ENCODE measurements at places on chromosomes 1 and 21.

DNA sequence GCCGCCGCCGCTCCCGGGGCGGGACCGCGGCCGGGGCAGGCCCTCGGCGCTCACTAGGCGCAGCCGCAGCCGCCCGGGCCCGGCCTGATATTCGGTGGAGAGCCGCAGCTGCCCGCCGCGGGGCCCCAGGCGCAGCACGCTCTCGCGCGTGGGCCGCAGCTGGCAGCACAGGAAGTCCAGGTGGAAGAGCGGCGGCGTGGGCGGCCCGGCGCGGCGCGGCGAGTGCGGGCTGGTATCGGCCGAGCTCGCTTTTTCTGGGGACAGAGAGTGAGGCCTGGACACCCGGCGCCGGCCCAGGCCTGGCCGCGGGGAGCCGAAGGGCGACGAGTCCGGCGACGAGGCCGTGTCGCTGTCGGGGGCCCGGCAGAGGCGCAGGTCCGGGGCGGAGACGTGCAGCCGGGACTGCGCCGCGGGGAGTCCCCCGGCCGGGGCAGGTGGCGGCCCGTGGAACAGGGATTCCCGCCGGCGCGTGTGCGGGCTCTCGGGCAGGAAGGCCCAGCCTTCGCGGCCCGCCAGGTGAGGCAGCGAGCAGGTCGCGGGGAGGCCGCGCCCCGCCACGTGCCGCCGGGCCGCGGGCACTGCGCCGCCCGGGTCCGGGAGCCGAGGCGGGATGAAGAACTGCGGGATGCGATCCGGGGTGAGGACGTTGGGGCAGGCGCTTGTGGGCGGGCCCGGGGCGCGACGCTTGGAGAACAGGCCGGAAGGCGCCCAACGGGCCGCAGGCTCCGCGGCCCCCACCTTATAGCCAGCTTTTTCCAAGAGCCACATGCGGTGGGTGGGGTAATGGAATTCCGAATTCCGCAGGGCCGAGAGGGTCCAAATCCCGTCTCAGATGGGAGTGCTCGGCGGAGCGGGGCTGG lies 1.2 kb downstream of the C2CD4D start:
- no peak for DNase-seq

GRCh38 chr1:230806552-230806951 lies 59.4 kb downstream of the CAPN9 start:
- no peak for DNase-seq

- DNase-seq = no peak
Measured at GRCh38 chr21:18725653-18726052, 322.1 kb upstream of the TMPRSS15 start.

GRCh38 chr21:38950435-38951094 lies 144.8 kb downstream of the ETS2 start:
- DNase-seq = no peak

DNA sequence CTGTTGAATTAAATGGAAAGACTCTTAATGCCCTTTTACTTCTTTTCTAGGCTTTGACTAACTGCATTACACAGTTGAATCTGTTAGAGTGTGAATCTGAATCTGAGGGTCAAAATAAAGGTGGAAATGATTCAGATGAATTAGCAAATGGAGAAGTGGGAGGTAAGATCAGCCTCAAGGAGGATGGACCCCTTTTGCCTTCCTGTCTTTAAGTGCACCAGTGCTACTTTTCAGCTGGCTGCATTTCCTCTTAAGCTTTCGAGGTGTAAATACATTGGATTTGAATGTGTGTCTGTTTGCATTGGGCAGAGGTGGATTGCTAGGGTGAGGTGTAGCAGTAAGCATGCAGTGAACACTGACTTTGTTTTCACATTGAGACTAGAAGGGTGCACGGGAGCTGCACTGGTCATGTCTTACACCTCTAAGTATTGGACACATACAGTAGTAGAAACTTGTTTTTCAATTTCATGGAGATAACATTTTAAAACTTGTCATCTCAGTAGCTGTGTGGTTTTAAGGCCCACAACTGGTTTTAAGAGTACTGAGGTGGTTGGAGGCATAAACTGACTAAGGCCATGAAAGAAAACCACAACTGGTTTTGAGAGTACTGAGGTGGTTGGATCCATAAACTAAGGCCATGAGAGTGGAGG lies 35.4 kb downstream of the MIA3 start:
- DNase-seq = no peak

DNA sequence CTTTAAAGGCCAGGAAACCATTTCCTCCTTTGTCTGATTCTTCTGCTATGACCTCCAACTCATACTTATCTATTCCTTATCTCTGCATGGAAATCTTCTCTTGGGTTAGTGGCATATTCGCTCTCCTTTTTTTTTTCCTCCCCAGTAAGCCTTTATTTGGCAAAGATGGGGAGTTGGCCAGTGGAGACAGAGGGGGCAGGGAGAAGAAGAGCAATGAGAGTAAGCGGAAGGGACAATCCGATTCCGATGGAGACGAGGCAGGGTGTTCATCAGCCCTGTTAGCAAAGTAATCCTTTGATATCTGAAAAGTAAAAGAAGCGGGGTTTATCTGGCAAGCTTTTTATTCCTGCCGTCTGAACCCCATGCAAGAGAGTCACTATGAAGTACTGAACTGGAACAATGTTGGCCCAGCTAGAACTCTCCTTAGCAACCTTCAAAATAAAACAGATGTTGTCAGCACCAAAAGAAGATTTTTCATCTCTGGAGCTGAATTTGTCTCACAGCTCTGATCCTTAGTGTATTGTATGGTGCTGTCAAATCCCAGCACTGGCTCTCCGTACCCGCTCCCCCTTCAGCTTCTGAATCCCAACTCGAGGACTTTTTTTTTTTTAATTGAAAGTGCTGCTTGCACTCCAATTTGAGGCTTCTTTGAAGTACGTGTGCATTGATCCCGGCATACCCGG lies 40.9 kb downstream of the PTGFRN start:
- DNase-seq = peak; percentile 50

DNA sequence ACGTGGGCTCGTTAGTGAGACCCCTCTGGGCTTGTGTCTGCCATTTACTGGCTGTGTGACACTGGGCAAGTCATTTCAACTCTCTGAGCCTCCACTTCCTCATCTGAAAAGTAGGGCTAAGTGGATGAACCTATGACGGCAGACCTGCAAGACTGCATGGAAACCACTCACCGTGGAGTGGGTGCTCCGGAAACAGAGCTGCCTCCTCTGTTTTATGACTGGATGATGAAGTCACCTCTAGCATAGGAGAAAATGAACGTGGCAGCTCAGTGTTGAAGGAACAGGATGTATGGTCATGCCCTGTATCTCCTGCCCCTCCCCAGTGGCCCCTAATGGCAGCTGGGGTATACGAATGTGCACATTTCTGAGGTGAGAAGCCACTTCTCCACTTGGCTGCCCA lies 40.5 kb downstream of the STPG1 start:
- DNase-seq = no peak

DNA sequence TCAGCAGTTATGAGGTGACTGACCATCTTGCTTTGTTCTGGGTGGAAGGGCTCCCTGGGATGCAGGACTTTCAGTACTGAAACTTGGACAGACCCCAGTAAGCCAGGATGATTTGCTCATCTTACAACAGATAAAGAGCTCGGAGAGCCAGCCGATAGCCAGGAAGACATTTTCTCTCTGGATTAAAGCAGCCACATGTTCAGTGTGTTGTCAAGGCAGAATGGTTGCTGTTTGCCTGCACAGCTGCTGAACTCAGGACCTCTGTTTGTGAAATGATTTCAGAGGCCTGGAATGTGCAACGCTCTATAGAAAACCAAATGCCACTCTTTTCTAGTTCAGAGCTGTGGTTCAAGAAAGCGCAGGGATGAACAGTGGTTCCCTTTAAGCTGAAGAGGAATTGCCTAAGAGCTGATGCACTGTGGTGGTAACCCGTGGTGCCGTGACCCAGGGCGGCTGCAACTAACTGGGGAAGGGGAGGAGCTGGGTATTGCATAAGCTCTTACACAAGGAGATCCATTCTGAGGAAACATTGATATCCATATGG lies 40.7 kb downstream of the CASQ2 start:
- peak; percentile 79 for DNase-seq

DNA sequence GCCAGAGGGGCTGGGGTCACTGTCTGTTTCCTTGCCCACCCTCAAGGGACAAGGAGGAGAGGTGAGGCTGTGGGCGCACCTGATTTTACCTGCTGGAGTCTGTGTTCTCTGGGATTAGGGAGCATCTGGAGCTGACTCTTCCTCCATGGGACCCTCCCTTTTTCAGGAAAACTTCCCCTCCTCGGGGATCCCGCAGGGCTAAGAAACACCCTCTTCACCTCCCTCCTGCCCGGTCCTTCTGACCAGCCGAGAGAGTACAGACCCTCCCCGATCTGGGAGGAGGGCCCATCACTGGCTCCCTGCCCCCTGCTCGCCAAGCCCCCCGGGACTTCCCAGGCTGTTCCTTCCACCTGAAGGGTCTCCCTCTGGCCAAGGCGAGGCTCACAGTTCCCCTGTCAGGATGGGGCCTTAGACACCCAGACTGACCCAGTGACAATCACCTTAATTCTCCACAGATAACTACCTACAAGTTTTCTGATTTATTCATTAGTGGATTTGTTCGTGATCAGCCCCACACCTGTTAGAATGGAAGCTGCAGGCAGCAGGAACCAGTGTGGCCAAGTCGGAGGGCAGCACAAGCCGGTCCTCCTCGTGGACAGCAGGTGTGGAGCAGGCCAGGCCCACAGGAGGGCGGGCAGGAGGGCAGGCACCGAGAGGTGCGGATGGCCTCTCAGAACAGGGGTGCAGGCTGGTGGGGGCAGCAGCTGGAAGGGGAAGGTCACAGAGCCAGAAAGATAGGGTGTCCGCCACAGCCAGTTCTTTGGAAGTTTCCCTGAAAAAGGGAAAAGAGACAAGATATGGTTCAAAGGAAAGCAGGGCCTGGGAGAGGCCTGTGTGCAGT lies 15.9 kb upstream of the SAMD11 start:
- DNase-seq = peak; percentile 32

- DNase-seq = no peak
Measured at GRCh38 chr21:33949516-33950430, 34.2 kb upstream of the ATP5PO start.

DNA sequence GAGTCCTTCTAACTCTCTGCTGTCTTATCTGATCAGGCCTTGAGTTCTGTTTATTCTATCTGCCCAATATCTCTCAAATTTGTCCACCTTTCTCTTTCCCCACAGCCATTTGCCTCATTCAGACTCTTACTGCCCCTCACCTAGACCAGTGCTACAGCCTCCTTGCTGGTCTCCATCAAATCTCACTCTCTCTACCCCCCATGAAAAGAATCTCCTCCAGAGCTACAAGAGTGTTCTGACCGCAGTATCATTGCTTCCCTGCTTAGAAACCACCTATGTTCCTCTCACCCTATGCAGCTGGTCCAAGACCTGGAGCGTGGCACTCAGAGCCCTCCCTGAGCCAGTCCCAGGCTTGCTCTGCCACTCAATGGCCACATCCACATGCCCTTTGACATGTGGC lies 231.0 kb upstream of the JUN start:
- DNase-seq = no peak

DNA sequence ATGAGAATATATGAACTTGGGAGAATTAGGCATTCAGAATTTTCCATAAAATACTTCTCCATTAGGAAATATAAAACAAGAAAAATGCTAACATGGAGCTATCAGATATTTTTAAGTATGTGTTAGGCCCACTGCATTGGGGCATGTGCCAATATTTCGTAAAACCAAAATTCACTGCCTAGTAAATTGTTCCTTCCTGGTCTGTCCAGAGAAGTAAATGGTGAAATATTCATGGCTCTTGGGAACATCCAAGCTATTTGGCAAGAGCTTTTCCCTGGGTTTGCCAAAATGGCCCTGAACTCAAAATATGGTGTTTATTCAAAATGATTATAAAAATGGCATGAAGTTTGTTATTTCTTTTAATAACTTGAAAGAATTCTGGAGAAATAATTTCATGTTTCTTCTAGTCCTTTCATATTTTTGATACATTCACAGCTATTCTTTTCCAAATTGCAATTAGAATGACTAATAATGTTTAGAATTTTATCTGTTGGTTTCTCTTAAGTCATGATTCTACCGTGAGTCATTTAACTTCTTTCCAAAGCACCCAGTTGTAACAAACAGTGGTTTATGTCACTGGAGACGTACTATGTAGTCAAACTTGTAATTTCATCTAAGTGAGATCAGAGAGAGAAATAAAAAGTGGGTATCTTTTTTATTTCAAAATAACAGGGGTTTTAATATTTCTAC lies 25.7 kb upstream of the SLC19A2 start:
- DNase-seq = no peak

GRCh38 chr1:25650289-25650576 lies 33.6 kb downstream of the MAN1C1 start:
- no peak for DNase-seq

DNA sequence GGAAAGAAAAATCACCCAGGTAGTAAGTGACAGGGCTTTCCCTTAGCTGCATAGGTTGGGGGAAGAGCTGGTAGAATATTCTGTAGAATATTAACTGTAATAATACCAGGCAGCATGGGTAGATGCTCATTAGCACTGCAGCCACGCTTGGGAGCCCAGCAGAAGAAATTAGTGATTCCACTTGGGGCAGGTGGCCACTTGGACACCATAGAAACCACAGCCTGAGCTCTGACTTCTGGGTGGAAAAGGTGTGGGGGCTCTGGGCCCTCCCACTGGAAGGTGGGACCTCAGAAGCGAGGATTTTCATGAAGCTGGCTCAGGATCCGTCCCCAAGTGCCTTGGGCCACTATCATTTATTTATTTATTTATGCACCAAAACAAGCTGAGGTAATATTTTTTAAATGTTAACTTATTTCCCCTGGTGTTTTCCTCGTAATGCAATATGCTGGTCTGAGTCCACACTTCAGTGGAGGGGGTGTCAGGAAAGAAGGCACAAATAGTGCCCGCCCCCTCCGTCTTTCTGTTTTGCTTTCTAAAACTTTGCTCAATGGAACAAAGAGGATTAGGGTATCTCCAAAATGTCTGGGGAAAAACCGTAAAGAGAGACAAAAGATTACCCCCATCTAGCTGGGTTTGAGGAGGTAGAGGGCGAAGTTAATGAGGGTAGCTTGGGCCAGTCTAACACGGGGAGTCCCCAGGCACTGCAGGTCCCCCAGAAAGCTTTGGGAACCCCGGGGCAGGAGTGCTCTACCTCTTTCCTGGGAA lies 75.2 kb upstream of the GADD45A start:
- no peak for DNase-seq

- no peak for DNase-seq
Measured at GRCh38 chr1:180881806-180882509, 30.7 kb upstream of the KIAA1614 start.

GRCh38 chr1:97348599-97349265 lies 572.1 kb downstream of the DPYD start:
- no peak for DNase-seq

DNA sequence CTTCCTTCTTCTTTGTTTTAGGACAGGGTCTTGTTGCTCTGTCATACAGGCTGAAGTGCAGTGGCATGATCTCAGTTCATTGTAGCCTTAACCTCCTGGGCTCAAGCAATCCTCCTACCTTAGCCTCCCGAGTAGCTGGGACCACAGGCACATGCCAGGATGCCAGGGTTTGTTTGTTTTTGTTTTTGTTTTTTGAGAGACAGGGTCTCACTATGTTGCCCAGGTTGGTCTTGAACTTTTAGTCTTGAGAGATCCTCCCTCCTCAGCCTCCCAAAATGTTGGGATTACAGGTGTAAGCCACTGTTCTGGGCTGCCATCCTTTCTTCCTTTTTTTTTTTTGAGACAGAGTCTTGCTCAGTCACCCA lies 56.5 kb upstream of the SLC45A1 start:
- no peak for DNase-seq
